ENCODE measurements at places on chromosomes 5 and 9. TPM values are rescaled to one million over a fixed set of nuclear protein-coding genes. Genes with fewer than 3 reads are reported as not detected.

GRCh38 chr5:133884569-133885311, 83.7 kb downstream of the C5orf15 start:
- peak; percentile 17 for DNase-seq

Gene CCL21
- total RNA-seq, result not detected

Gene LCN12
- total RNA-seq, result not detected

GRCh38 chr9:127777368-127777980, 992 bp downstream of the SH2D3C start:
- DNase-seq, result no peak

- no peak for DNase-seq
Measured at GRCh38 chr5:148060309-148060708, 3.5 kb upstream of the SPINK5 start.

GRCh38 chr5:171667341-171668096, 118.1 kb upstream of the SMIM23 start:
- peak; percentile 91 for DNase-seq

Gene GPR150
- 0.27 TPM for total RNA-seq
